ENCODE measurements at places on chromosomes 5 and 9.

GRCh38 chr5:76524868-76525267, 98.3 kb downstream of the F2RL2 start:
- no peak for DNase-seq

DNA sequence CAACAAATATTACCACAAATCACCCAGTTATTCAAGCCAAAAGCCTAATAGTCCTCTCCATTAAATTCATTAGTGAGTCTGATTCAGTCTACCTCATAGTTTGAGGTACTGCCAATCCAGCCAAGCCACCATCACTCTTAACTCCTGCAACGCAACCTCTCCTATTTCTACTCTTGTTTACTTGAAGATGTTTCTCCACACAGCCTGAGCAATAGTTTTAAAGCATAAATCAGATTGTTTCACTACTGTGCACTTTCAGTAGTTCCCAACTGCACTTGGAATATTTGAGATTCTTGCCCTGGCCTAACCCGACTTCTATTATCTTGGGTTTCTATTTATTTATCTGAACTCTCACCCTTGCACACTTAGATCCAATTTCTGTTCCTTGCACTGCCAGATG, 85.5 kb downstream of the YIPF5 start:
- DNase-seq, result no peak

- DNase-seq, result peak; percentile 16
Measured at GRCh38 chr5:127957183-127957582, 126.4 kb upstream of the SLC12A2 start.

DNA sequence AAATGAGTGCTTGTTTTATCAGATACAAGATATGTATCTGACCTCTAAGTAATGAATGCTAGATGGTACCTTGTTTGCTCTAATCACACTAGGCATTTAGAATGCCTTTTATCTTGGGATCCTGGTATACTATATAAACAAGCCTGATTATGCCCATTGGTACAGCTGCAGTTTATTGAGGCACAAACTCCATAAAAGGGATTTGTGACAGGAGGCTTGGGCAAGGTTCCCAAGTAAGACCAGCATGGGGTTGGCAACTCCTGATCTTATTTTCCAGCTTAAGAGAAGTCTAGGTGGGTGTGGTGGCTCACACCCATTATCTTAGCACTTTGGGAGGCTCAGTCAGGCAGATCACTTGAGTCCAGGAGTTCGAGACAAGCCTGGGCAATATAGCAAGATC, 93.9 kb upstream of the DMRT1 start:
- no peak for DNase-seq

GRCh38 chr9:89038382-89039103, 47.3 kb downstream of the S1PR3 start:
- no peak for DNase-seq

GRCh38 chr5:134136771-134137170, 22.3 kb downstream of the TCF7 start:
- no peak for DNase-seq

DNA sequence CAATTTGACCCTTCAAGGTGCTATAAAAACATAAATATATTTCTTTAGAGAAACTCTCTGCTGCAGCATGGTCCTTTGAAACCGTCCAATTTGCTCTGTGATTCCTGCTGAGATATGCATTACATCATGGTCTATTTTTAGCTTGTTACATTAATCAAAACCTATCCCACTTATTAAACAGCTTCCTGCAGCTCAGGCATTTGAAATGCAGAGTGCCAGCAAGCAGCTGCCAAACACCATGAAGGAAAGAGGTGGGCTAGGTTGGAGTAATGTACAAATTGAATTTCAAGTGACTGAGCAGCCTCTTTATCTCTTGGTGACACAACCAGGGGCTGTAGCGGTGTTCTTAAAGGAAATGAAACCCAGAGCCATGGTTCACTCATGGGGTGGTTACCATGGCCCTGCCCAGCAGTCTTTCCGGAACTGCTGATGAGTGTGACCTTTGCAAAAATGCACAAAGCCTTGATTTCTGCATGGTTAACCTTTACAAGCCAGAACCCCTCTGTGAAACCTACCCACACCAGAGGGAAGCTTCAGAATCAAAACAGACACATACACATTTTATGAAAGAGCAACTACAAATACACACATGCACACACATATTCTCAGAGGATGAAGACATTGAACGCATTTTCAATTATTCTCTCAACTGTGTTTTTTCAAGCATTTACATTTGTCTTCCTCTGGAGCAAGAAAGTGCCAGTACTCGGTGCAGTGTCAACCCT, 155.8 kb upstream of the ZNF608 start:
- no peak for DNase-seq

DNA sequence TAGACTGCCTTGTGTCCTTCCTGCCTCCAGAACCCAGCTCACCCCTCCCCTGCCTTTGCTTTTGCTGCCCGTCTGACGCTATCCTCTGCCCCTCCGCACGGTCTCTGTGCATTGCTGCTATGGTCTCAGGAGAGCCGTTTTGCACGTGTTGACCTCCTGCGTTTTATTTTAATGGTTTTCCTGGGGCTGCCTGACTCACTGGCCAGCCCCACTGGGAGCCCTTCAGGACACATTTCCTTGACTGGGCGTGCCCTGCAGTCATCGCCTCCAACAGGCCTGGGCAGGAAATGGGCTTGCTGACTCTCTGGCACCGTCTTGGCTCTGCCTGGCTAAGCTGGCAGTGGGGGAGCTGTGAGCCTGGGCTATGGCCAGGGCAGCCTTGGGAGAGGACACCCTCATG, 17.9 kb upstream of the ASS1 start:
- peak; percentile 75 for DNase-seq

- DNase-seq, result peak; percentile 58
Measured at GRCh38 chr5:112210430-112211005, 208.6 kb downstream of the EPB41L4A start.

DNA sequence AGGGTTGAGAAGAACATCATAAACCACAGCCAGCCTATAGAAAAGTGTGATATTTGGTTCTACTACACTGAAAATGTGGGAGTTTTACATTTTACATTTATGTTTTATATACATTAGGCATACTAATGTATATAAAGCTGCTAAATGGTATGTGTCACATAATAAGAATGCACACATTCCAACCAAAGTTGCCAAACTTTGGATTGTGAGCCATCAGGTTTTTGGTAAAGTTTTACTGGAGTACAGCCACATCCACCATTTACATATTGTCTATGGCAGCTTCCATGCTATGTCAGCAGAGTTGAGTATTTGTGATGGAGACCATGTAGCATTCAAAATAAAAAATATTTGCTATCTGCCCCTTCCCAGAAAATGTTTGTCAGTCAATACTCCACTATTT, 23.1 kb upstream of the TARS1 start:
- no peak for DNase-seq

- DNase-seq, result no peak
Measured at GRCh38 chr5:32869216-32869615, 158.1 kb downstream of the NPR3 start.

GRCh38 chr5:82255844-82256243, 22.3 kb downstream of the RPS23 start:
- no peak for DNase-seq

DNA sequence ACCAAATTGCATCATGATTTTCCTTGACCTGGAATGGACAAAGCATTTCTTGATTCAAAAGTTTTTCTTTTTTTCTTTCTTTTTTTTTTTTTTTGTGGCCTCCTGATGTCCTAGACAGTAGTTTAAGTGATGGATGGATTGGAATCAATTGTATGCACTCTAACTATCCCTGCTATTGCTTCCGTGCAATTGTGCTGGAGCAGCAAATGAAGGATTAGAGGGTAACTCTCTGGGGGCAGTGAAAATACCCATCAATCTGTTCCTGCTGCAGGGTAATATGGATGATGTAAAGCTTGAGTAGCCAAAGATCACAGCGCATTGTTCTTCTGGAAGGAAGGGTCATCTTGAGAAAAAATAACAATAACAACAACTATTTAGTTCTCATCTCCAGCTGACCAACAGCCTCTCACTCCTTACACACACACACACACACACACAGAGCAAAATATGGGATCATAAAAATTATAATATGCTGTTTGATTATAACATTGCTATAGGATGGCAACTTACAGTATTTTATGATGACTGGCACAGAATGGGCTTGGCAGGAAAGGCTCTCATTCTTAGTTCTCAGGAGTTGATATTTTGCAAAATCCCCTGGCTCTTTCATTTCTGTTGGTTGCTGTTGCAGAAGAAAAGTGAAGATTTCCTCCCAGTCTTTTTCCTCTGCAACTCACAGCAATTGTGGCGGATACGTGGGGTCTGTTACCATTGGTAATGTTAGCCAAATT, 160.9 kb upstream of the DMAC1 start:
- no peak for DNase-seq

- no peak for DNase-seq
Measured at GRCh38 chr9:90909225-90909624, 107.6 kb downstream of the SYK start.

GRCh38 chr9:14433351-14434157, 119.6 kb upstream of the NFIB start:
- peak; percentile 72 for DNase-seq

GRCh38 chr5:82405618-82406204, 127.6 kb upstream of the RPS23 start:
- DNase-seq, result peak; percentile 45

- DNase-seq, result no peak
Measured at GRCh38 chr9:88975966-88976889, 15.0 kb upstream of the S1PR3 start.

GRCh38 chr5:123454259-123454911, 31.2 kb upstream of the CEP120 start:
- no peak for DNase-seq

GRCh38 chr5:116652196-116652729, 77.6 kb upstream of the SEMA6A start:
- DNase-seq, result peak; percentile 8

GRCh38 chr9:1959371-1959770, 55.8 kb upstream of the SMARCA2 start:
- no peak for DNase-seq

- no peak for DNase-seq
Measured at GRCh38 chr5:103345461-103345860, 86.9 kb downstream of the MACIR start.

DNA sequence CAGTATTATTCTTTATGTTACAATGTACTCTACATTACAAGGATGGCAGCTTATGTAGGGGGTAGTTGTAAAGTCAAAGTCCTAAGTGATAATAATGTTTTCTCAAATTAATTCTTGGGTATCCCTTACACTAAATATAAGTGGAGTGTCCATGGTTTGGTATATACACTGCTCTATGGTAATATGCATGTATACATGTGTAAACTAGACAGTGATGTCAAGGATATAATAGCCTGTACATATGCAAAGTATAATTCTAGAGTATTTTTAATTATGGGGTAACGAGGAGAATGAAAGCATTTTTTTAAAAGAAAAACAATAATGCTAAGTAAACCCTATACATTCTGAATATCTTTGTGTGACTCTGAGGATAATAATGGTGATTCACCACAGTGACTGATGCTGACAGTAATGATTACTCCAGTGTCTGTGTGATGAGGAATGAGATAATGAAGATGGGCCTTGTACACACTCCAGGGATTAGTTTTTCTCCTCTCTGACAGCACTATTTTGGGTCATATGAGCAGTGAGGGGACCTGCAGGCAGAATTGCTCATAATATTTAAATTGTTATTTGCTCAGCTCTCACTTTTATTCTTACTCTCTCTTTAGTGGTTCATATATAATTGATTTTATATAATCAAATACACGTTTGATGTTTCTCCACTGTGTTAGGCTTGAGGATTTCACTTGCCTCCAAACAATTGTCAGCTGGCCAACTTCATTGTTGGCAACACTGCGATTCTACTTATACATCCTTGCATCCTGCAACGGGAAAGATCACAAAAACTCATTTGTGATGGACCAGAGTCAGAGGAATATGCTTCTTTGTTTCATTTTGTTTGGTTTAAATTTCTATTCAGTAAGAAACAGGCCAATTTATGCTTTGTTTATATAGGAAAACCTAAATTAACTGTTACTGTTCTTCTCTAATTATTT, 88.2 kb downstream of the NREP start:
- DNase-seq, result no peak

DNA sequence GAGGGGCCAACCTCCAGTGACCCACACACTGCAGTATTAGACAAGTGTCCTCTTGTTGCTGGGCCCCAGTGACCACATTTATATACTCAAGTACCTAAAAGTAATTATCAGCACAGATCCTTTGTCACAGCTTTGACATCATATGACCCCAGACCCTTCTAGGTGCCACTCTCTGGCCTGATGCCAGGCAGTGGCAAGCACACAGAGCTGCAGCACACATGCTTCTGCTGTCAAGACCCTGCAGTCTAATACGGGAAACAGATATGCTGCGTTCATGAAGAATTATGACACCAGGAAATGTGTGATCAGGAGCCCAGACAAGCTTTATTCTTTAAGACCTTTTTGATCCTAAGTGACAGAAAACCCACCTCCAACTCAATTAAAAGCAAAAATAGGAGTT, 63.8 kb upstream of the AFAP1L1 start:
- DNase-seq, result no peak

DNA sequence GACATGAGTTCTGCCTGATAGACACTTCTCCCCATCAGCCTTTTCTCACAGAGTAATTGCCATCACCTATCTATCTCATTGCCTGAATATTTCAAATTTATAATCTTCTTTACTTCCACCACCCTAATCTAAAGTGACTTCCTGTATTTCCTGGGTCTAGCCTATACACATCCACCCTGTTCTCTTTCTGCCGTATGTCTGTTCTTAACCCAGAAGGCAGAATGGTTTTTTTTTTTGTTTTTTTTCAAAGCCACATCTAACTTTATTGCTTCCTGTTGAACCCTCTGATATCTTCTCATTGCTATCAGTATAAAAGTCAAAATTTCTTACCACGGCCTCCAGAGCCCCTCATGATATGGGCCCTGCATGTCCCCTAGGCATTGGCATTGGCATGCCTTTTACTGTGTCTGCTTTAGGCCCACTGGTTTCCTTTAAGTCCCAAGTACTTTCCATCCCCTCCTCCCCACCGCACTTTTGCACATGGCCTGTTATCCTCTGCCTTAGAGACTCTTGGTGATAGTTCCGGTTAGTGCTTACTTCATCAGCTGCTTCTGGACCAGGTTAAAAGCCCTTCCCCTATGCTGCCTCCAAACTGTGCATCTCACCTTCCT, 159.9 kb downstream of the MAN2A1 start:
- DNase-seq, result no peak

- DNase-seq, result no peak
Measured at GRCh38 chr5:91318724-91319123, 64.4 kb downstream of the ARRDC3 start.

GRCh38 chr5:88691945-88692868, 190.8 kb downstream of the MEF2C start:
- DNase-seq, result peak; percentile 11

DNA sequence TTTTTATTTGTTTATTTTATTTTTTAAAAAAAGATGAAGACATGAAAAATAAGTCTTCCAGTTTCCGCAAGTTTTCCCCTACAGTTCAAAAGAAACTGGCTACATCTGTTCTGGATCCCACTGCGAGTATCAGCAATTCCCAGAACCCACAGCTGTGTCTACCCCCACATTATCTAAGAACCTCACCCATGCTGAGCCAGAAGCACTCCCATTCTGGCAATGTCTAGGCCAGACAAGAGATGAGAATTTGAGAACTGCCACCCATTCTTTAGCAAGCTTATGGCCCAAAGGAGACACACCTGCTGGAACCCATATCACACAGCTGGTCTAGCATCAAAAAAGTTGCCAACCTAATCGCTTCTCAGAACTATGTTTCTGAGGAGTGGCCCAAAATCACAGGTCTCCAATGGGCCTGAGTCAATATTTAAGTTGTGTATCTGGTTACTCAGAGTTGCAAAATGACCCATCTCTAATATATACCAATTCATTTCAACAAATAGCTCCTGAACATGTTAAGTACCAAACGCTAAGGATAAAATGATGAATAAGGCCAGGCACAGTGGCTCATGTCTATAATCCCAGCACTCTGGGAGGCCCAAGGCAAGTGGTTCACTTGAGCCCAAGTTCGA, 27.1 kb downstream of the MTMR12 start:
- DNase-seq, result no peak
